ENCODE measurements at places on chromosomes 5 and 9.

GRCh38 chr5:60856066-60856465, 12.0 kb upstream of the ELOVL7 start:
- peak; percentile 28 for DNase-seq

DNA sequence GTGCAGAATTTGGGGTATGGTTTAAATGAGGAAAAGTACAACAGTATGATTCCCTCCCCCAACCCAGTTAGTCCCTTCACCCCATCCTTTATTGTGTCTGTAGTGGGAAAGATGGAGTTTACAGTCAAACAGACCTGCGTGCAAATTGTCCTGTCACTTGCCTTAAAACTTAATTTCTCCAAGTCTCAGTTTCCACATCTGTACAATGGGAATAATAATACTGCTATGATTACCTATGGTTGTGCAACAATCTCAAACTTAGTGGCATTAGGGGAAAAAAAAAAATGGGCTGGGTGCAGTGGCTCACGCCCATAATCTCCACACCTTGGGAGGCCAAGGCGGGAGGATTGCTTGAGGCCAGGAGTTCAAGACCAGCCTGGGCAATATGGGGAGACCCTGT, 35.8 kb upstream of the CTNNA1 start:
- DNase-seq = no peak

- no peak for DNase-seq
These were observed 50.4 kb downstream of the STARD4 start for GRCh38 chr5:111461934-111462333.

- DNase-seq = no peak
These were observed 66.9 kb upstream of the TMEM215 start for GRCh38 chr9:32716425-32716824.

- DNase-seq = no peak
These were observed 345.0 kb downstream of the DMAC1 start for GRCh38 chr9:7454624-7455023.

GRCh38 chr5:78007233-78007632, 231.1 kb upstream of the TBCA start:
- DNase-seq = no peak

Data from fibroblast of skin of abdomen (primary cell).